ENCODE measurements at places on chromosomes 4 and X.

GRCh38 chrX:122586831-122587230 is 597.2 kb upstream of the GRIA3 start:
- no peak for DNase-seq

DNA sequence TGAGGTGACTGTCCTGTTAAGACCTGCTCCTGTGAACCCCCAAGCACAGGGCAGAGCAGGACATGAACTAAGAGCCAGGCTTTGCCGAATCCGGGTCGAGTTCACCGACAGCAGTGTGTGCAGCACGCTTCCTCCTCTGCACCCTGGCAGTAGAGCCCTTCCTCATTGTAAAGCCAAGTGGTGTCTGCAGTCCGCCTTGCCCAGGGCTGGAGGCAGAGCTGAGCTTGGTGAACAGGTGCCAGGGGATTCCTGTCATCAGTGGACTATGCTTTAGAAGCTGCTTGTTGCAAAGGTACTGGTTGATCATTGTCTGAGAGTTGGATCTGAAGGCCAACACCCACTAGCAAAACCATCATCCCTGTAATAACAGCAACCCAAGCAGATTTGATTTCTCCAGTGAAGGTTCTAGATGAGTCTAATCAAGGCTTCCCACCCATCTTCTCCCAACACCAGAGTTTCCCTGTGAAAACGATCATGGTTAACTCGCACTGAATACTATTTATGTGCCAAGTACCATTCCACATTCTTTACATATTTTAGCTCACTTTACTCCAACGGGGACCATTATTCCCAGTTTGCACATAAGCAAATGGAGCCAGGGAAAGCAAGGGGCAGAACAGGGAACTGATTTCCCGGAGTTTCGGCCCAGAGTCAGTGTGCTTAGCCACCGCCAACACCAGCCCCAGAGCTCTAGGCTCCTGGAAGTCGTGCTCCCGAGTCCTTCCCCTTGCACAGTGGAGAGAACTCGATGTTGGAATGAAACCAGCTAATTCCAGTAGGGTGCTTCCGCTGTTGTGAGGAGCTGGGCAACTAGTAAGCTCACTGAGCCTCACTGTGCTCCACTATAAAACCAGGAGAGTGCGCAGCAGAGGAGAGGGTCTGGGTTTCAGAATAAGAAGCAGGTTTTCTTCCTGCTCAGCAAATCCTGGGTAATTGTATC is 1.4 kb upstream of the SLC34A2 start:
- DNase-seq = no peak

DNA sequence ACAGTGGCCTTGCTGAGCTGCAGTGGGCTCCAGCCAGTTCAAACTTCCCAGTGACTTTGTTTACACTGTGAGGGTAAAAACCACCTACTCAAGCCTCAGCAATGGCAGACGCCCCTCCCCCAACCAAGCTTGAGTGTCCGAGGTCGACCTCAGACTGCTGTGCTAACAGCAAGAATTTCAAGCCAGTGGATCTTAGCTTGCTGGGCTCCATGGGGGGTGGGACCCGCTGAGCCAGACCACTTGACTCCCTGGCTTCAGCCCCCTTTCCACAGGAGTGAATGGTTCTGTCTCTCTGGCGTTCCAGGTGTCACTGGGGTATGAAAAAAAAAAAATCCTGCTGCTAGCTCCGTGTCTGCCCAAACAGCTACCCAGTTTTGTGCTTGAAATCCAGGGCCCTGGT is 168.9 kb upstream of the INTU start:
- no peak for DNase-seq

- no peak for DNase-seq
These were observed 770.8 kb upstream of the PRKX start for GRCh38 chrX:4484266-4484665.

DNA sequence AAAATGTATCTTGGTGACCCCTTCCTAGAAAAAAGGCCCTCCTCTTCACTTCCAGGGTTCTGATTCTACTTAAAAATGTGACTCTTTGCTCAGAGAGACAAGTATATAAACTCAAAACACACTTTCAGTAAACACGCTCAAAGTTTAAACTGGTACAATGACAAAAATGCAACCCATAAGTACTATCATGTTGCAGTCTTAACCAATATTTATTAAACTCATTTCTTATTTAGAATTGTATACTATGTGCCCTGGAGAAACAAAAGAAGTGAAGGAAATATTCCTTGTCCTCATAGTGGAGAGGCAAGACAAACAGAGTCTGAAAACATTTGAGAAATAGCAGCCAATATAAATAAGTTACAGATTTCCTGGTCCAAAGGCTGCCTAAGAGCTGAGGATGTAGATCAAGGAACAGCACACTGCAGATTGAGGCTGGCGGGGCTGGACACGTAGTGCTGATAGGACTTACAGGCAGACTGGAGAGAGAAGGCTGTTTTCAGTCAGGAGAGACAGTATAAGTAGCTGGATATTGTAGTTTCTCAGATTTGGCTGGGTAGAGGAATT is 39.1 kb upstream of the ANXA3 start:
- DNase-seq = no peak

DNA sequence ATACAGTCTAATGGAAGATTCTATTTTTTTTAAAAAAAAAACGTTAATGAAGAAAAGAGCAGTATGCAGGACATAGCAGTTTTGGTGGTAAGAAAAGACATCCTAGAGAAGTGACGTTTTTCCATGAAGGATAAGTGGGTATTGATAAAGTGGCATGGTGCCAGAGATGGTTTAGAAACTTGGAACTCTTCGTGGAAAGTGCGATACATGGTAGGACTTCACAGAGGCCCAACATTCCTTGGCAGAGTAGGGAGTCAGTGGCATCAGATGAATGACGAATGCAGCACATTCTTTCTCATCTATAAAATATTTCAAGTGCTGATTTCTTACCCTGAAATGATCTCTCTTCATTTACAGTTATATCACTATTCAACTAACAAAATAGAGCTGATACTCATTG is 298.7 kb downstream of the CCSER1 start:
- DNase-seq = no peak

DNA sequence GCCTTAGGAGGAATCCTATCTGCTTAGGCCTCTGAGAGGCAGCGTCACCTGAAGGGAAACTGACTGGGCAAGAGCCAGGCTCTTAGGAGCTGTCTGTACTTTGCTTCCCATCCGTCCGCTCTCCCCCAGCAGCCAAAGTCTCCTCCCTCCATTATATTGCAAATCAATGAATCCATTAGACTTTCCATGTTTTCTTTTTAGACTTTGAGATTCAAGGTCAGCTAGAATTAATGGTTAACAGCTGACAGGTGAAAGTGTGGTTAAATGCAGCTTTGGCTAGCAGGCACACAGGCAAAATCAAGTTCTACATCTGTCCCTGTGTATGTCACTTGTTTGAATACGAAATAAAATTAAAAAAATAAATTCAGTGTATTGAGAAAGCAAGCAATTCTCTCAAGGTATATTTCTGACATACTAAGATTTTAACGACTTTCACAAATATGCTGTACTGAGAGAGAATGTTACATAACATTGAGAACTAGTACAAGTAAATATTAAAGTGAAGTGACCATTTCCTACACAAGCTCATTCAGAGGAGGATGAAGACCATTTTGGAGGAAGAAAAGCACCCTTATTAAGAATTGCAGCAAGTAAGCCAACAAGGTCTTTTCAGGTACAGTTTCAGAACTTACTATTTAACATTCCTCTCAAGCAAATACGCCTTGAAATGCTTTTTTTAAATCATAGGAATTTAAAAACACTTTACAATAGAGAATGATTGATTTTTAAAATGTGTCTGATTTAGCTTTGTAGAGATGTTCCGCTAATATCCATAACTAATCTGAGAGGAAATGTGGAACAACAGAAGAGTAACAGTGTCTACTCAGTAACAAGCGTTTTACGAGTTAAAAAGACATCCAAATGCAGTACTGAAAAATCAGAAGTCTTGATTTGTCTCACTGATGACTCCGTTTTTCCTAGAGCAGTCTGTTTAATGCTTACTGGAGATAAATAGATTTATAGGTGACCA is at the start of gene F11:
Gene F11, plus strand, starts transcription at position 507 of the 970 bp plus-strand sequence. CDS start 948 bp downstream, outside the sequence.
- DNase-seq = no peak

Measured in activated CD8-positive, alpha-beta memory T cell treated with anti-CD3 and anti-CD28 coated beads for 48 hours (primary cell).